NCI-H1694 treated with DMSO at 0.1 percent for 48 hours (cell line): ENCODE measurements at places on chromosomes 11 and 22.

- DNase-seq = no peak
Measured at GRCh38 chr11:46049325-46049897, 71.8 kb downstream of the PHF21A start.

DNA sequence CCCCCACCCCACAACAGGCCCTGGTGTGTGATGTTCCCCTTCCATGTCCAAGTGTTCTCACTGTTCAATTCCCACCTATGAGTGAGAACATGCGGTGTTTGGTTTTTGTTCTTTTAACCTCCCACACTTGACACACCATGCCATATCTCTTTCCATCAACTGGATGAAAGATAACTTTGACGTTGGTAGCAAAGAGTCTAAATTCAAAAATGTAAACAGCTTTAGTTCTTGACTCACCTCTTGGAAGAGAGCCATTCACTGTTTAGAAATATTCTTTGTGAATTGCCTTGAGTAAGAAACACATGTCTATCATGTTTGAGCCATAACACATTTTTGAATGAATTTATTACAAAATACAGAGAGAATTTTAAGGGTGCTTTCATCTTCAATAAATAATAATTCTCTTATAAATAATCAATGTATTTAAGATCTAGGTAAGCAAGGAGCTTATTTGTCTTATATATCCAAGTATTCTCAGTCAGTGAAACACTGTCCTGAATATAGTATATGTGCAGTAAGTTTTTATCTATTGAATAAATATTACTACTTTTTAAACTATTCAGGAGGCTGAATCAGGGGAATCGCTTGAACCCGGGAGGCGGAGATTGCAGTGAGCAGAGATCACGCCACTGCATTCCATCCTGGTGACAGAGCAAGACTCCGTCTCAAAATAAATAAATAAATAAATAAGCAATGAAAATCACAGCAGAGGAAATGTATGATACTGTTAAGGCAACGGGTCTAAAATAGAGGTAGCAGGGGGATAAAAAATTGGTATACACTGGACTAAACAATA is 6.7 kb downstream of the CARD18 start:
- DNase-seq = no peak

GRCh38 chr22:17627961-17628405 is 566 bp downstream of the ATP6V1E1 start:
- no peak for DNase-seq

DNA sequence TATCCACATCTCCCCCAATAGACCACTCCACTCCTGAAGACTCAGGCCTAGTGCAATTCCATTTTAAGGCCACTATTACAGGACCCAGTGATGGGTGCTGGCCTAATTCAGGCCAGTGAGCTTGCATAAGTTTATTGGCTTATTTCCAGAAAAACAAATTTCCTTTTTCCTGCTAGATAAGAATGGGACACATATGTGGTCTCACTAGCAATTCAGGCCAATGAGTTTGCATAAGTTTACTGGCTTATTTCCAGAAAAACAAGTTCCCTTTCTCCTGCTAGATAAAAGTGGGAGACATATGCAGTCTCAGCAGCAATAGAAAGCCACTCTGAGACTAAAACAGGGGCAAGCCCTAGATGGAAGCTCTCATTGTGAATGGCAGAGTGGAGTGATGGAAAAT is 22.4 kb downstream of the ADM start:
- DNase-seq = no peak

DNA sequence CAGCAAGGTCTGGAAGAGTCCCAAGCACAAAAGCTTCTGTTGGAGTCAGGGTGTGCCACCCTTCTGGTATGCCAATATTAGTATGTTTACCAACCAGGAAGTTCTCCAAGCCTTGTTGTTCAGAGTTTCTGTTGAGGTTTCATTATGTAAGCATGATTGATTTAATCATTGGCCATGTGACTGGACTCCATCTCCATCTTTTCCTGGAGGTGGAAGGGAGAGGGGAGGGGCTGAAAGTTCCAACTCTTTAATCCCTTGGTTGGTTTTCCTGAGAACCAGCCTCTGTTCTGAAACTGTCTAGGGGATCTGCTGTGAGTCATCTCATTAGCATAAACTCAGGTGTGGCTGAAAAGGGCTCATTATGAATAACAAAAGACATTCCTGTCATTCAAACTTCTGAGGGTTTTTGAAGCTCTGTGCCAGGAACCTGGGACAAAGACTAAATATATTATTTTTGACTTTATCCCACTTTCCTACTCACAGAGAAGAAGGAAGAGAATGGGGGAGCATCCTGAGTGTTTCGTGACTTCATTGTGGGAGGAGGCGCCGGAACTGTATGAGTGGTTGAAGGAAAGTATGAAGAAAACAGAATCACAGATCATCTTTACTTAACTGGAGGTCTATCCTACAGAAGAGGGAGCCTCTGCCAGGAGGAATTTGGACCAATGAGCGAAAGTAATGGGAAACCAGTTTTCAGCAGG is 138.2 kb downstream of the NECTIN1 start:
- no peak for DNase-seq

DNA sequence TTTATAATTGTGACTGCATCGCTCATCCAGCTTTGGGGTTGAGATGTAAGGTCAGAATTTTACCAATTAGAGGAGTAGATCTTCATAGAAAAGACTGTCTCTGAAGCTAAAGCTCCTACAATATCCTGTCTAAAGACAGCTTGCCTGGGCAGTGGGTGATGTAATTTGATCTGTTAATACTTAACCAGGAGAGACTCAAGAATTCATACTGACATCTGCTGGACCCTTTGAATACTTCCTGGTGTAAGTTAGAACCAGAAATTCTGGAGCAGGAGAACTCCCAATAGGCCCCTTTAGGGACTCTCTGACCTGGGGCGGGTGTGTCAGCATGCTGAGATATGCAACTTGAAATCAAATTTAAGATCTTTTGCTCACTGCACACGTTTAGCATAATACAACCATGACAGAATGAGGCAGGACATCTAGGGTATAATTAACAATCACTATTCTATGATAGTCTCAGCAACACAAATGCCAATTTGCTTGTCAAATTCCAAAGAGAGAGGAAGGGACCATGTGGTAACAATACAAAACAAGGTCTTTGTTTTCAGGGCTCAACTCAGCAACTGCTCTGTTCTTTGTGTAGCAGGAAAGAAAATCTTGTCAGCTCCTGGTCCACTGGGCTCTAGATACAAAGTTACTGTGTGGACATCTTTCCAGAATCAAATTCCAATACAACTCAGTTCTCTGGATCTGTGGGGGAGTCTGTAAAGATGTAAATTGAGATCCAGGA is 143.9 kb downstream of the INSC start:
- DNase-seq = peak; percentile 6

DNA sequence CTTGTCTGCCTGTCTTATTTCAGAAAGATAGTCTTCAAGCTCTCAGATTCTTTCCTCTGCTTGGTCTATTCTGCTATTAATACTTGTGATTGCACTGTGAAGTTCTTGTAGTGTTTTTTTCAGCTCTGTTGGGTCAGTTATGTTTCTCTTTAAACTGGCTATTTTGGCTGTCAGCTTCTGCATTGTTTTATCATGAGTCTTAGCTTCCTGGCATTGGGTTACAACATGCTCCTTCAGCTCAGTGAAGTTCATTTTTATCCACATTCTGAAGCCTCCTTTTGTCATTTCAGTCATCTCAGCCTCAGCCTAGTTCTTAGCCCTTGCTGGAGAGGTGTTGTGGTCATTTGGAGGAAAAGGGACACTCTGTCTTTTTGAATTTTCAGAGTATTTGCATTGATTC is 15.5 kb upstream of the DEPDC7 start:
- DNase-seq = no peak

- DNase-seq = no peak
Measured at GRCh38 chr11:70210051-70210501, 7.0 kb downstream of the FADD start.

- no peak for DNase-seq
Measured at GRCh38 chr11:47466701-47467250, 17.8 kb upstream of the RAPSN start.

- DNase-seq = no peak
Measured at GRCh38 chr22:45235101-45235777, 5.5 kb downstream of the KIAA0930 start.

DNA sequence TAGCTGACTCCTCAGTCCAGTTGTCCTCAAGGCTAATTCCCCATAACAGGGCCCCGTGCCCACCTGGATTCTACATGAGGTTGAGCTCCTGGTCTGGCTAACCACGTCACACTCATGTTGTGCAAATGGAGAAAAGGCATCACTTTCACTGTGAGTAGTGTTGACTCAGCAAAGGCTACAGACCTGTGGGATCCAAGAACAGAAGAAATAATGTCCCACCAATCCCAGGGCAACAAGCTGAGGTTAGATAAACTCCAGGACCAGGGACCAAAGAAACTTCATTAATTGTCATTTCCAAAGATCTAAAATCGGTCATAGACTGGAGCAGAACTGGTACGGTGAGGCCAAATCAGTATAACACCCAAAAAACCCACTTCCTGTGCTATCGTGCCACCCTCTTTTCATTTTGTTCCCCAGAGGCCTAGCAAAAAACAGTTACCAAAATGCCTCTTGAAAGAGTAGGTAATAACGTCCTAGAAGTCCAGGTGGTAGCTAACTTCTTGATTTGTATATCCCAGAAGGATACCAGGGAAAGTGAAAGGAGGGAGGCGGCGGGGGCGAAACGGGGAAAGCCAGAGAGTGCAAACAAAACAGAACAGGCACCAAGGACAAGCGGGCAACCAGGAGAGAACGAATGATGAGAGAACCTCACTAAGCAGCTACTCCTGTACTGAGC is 1.4 kb downstream of the PCSK7 start:
- no peak for DNase-seq

GRCh38 chr22:25482868-25483639 is 81.4 kb upstream of the GRK3 start:
- peak; percentile 45 for DNase-seq

- no peak for DNase-seq
Measured at GRCh38 chr11:45517171-45517770, 148.2 kb downstream of the CHST1 start.

- no peak for DNase-seq
Measured at GRCh38 chr11:36460220-36460619, 49.9 kb downstream of the TRAF6 start.

- DNase-seq = no peak
Measured at GRCh38 chr11:60281485-60281884, 1.0 kb downstream of the MS4A4A start.

- DNase-seq = no peak
Measured at GRCh38 chr11:120807414-120808150, 216.3 kb upstream of the TBCEL start.

DNA sequence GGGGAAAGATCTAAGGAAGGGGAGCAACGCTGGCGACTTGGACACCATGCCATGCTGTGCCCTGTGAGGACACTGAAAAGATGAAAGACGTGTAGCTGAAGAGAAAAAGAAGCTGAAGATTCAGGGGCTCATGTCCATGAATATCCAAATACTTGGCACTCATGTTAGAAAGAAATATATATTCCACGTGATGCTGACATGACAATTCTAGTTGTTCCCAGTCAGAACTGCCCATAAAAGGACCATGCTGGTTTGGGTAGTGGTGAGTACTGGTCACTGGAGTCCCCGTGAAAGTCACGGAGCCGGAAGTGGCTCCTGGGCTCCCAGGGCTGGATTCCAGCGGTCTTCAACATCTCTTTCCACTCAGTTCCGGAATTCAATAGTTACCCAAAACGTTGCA is 9.9 kb downstream of the MS4A15 start:
- no peak for DNase-seq

GRCh38 chr11:109015283-109015682 is 350.4 kb downstream of the DDX10 start:
- DNase-seq = no peak
